ENCODE measurements at places on chromosomes 12 and 14.

GRCh38 chr12:122336015-122336946, 70.0 kb upstream of the VPS33A start:
- no peak for DNase-seq

GRCh38 chr14:34710744-34711143, 3.6 kb downstream of the CFL2 start:
- DNase-seq = no peak

GRCh38 chr12:47231456-47231855, 151.7 kb upstream of the AMIGO2 start:
- DNase-seq = no peak

DNA sequence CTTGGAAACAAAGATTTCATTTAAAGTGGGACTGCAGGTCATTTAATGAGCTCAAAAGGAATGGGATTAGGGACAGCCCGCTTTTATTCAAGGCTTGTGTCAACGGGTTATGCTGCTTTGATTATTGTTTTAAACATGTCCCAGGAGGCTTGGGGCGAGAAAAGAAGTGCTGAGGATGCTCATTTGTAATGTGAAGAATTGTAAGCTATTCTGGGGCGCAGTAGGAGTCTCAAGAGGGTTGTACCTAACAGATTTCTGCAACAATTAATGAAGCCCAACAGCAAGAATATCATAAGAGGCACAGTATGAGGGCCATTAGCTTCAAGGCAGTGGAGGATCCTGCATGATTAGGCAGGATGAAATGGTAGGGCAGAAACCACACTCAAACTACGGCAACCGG, 122.5 kb downstream of the KTN1 start:
- DNase-seq = no peak

DNA sequence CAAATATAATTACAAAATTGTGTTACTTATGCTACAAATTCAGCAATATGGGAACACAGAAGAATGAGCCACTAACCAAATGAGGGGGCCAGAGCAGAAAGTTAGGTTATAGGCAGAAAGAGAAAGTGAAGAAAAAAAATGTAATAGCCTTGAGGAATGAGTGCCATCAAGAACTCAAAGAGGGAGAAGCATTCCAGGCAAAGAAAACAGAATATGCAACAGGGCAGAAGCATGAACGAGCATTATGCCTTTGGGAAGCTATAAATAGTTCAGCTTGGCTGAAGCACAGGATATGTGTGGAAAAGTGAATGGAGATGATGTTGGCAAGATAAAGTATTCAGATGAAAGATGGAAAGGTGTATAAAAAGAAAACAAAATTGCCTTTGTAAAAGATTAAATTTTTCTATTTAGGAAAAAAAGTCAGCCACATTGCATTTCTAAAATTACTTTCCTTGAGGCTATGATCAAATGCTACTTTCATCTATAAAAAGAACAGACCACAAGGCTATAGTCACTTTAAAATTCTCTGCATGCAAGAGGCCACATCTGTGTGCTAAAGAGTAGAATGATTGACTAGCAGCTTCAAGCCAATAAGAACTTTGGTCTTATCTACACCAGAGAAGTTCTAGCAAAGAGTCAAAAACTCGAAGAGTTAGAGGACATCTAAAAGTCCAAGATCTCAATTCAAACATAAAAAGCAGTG, 193.6 kb upstream of the GARIN6 start:
- no peak for DNase-seq

DNA sequence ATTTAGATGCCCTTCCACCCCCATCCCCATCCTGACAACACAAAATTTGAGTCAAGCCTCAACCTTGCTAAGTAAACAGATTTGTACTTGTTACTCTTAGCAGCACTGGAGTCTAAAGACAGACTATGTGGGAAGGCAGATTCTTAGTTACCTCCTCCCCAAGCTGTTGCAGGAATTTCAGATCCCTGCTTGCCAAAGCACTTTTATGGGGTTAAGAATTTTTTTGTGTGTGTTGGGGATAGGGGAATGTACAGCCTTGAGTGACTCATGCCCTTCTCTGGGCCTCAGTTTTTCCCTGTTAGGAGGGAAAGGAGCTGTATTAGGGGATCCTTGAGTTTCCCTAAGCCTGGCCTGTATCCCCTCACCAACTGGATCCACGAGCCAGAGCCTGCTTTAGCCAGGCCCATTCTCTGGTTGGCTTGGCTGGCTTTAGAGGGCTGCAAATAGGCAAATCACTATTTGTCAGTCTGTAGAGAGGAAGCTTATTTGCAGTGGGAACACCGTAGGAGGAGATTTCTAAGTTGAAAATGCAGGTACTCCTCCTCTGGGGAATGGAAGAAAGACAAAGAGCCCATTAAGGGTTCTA, 27.7 kb upstream of the RNU6-8 start:
- DNase-seq = no peak

- no peak for DNase-seq
Observed at GRCh38 chr14:71716041-71716772, 216.0 kb upstream of the RGS6 start.

GRCh38 chr14:49942090-49942489, 49.2 kb downstream of the ARF6 start:
- no peak for DNase-seq

- DNase-seq = no peak
Observed at GRCh38 chr12:31663576-31663975, 4.1 kb downstream of the ETFBKMT start.

Measured in hippocampal formation (tissue), 2 donors.